ENCODE measurements at places on chromosomes 7 and 10. TPM values are rescaled to one million over a fixed set of nuclear protein-coding genes. Genes with fewer than 3 reads are reported as not detected.

GRCh38 chr10:35552650-35553342 lies 52.3 kb upstream of the GJD4 start:
- no peak for DNase-seq

- no peak for DNase-seq
Observed at GRCh38 chr10:118216571-118217170, 125.5 kb downstream of the FAM204A start.

DNA sequence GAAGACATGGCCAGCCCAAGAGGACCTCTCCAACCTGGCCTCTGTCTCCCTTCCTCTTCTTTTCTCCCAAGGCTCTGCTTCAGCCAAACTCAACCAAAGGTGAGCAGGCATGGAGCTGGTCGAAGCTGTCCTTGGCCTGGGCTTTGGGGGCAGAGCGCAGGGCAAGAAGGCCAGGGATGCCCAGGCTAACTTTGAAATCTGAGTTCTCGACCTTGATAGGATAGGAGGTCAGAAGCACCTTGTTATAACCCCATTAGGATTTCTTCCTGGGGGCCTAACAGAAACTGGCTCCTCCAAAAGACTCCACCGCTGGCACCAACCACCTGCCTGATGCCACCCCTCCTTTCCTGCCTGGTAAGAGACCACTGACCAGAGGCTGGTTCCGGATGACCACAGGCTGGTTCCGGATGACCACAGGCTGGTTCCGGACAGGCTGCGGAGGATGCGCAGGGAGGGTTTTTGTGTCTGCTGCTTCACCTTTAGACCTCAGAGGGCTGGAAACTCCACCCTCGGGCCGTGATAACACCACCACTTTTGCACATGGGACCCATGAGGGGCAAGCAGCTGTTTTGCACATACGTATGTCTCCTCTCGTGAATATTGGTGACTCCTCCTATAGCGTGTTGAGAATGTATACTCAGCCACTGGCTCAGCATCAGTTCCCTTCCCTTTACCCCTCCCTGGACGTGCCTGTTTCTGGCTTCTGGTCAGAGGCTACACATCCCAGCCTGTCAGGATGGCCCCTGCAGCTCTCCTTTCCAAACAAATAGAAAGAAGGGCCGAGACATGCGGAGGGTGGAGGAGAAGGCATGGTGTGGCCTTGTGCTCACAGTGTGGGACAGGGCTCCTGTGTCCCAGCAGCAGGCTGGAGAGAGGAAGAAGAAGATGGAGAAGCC lies 140.1 kb downstream of the DNAJB6 start:
- DNase-seq = peak; percentile 35

- DNase-seq = no peak
Observed at GRCh38 chr10:122373721-122374120, 787 bp upstream of the PLEKHA1 start.

DNA sequence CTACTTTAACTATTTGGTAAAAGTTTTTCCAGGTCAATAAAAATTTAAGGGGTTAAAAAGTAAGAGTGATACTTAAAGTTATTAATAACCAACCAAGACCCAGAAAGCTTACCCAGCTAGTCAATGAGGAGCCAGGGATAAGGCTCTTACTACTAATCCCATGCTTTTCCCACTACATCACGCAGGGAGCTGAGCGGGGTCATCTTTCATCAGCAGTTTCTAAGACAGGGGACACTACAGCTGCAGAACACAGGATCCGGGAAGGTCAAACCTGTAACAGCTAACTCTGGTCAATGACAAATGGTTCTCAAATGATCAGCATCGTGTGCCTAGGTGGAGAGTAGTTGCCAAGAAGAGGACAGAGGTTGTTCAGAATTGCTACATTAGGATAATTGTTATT lies 65.1 kb downstream of the RSU1 start:
- no peak for DNase-seq

- no peak for DNase-seq
Observed at GRCh38 chr7:119578116-119578515, 694.9 kb upstream of the KCND2 start.

DNA sequence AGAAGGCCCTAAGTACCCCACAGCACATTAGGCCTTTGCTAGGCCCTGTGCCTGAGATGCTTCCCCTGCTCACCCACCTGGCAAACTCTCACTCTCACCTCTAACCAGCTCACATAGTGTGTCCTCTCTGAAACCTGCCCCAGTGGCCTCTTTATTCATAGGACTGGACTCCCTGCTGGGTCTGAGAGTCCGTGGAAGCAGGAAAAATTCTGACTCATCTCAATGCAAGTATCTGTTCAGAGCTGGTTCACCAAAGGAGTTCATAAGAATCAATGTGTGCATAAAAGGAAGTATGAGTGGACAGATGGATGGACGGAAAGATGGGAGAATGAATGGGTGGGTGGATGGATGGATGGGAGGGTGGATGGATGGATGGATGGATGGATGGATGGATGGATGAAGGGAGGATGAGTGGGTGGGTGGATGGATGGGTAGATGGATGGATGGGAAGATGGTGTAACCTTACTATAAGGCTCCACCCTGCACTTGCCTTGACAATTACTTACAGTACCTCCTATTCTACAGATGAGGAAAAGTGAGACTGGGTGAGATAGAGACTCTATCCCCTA lies 111.2 kb upstream of the ZMIZ1 start:
- DNase-seq = no peak

GRCh38 chr7:48594349-48594748 lies 330.0 kb upstream of the CDC14C start:
- DNase-seq = no peak

GRCh38 chr10:122665946-122666345 lies 33.7 kb downstream of the C10orf120 start:
- no peak for DNase-seq

DNA sequence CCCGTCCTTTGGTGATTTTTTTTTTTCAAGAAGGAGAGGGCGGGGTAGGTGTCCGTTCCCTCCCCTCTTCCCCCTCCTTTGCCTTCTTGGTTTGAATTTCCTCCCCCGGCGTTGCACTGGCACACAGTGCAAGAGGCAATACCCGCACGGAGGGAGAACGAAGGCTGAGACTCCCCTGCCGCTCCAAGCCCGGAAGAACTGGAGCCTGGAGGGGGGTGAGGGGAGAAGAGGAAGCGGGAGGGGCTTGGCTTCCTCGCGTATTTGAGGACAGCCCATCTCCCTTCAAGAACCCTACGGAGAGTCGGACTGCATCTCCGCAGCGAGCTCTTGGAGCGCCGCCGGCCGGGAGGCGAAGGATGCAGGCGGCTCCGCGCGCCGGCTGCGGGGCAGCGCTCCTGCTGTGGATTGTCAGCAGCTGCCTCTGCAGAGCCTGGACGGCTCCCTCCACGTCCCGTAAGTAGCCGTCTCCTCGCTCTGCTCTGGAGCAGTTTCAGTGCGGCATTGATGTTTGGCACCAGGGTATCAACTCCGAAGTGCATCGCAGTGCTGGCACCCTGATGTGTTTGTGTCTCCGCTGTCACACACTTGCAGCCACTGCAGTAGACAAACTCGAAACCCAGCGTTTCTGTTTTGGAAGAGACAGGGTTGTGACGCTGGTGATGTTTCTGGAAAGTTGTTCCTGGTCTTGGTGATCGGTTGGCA lies at the start of gene CNTNAP2:
Gene CNTNAP2 (plus strand): TSS at position 281 of the 702 bp plus-strand sequence. CDS start 76 bp downstream, at position 357.
- no peak for DNase-seq

DNA sequence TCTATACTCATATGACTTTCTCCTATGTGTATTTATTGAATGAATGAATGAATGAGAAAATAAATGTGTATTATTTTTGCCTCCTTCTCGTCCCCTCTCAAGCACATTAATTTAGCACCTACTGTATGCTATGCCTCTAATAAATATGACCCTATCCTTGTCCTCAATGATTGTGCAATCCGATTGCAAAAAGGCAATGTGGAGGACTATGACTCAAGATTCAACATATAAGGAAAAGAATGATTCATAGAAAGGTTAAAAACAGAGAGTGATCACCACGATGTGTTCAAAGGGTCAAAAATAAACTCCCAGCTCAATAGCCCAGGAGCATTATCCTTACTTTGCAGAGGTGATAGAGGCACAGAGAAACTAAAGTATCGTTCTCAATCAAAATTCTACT lies 322.8 kb upstream of the SORCS1 start:
- no peak for DNase-seq

DNA sequence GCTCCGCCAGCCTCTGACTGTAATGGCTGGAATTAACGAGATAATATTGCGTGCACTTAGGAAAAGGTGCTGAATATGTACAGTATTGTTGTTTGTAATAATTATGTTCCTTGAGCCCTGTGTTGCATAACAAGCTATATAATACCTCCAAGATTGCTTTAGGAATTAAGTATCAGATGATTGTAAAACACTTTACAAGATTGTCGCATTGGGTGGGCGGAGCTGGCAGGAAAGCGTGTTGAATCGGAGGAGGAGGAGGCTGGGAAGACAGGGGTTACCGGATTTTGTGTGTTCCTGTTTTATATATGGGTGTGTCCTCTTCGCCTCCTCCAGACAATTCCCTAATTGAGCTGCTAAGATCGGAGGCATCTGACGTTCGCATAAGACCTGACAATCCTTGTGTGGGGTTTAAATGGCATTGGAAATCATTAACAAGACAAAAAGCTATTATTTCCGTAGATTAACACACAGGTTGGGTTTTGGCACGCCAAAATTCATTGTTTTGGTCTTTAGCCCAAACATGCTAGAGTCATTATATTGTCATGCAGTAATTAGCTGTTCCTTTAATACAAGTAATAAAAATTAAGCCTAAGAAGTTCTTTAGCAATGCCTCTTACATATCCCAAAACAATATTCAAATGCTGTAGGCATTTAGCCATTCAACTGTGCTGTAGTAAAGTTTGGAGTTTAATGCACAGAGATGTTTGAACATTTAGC lies 192.9 kb upstream of the SH2B2 start:
- DNase-seq = no peak

- DNase-seq = no peak
Observed at GRCh38 chr10:26730552-26730951, 33.1 kb downstream of the PDSS1 start.

DNA sequence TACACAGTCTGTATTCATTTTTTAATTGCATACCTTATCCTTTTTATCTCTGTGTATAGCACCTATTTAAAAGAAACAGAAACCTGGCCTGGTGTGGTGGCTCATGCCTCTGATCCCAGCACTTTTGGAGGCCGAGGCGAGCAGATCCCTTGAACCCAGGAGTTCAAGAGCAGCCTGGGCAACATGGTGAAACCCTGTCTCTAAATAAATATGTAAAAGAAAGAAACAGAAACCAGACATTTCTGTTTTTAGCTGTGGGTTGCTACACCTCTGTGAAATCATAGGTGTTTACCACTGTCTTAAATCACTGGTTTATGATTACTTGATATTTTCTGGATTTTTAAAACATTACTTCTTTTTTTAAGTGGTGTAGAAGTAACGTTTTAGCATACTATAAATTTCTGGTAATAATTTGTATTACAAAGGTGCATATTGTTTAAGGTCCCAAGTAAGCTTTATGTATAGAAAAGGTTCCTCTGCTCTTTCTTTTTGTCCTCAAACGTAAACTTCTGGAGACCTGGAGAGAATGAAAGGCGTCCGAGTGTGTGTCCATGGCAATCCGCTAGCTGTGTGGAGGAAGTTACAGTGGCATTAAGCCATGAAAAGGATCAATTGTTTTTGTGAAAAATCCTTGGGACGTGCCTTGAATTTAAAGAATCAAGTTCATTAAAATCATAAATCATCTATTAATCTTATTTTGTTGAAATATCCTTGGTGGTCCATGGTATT lies 41.1 kb downstream of the PTPRZ1 start:
- DNase-seq = no peak

GRCh38 chr10:89332123-89332633 lies 4.4 kb downstream of the IFIT3 start:
- DNase-seq = no peak

DNA sequence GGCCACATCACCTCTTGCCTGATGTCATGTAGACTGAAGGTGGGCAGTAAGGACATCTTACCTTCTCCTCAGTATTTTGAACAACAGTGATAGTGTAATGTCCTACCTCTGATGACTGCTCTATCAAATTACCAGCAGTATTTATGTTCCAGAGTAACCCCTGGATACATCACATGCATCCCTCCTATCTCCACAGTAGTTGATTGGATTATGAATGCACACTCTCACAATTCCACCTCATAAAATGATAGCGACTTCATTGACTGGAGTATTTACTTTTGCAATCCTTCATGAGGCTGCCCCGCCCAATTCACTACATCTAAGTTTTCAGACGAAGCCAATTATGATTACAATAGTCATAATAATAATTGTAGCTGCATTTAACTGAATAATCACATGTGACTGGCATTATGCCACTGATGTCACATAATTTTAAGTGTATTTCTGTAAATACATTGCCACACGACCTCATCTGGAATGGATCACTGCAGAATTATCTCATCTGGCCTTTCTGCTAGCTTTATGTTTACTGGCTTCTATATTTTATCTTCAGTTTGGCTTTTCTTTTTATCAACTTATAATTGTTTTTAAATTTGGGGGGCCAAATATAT lies 268.9 kb downstream of the SLC25A13 start:
- no peak for DNase-seq

- no peak for DNase-seq
Observed at GRCh38 chr10:36393801-36394200, 731.6 kb upstream of the ANKRD30A start.

The HOGA1 gene
- total RNA-seq = not detected

The BEND7 gene
- total RNA-seq = 20.9 TPM

The STEAP4 gene
- 10.5 TPM for total RNA-seq

The IKZF1 gene
- total RNA-seq = 5.5 TPM
